Stromal cell of bone marrow (primary cell): ENCODE measurements at places on chromosomes 13 and 19.

DNA sequence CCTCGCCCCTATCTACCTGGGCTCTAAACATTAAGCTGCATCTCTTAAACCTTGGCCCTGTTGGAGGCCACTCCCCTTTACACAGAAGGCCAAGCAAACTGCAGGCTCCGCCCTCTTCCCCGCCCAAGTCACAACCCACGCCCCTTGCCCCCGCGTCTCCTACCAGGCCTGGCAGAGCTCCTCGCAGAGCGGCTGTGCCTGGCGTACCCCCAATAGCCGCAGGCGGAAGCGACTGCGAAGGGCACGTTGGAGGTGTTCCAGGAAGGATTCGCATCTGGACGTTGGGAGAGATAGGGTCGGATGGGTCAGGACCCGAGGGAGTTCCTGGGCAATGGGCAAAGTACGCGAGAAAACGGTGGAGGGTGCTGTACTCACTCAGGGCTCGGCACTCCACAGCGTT, 5.9 kb downstream of the RTBDN start:
- no peak for DNase-seq

DNA sequence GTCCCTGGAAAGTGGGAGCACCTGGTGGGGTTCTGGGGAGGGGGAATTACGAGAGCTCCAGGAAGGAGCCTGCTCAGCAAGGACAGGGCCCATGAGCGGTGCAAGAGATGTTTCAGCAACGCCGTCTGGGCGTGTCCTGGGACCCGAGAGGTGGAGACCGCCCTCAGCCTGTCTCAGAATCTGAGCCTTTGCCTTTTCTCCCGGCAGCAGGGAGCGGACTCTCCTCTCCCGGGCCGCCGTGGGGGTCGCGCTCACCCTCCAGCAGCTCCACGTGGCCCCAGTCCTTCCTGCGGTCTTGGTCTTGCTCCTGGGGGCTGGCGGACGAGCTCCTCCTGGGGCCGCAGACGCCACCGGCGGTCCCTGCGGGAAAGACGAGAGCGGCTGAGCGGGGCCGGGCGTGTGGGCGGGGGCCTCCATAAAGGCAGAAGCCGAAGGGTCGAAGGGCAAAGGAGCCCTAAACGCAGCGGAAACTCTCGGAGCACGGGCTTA, 714 bp downstream of the POLRMT start:
- DNase-seq, result no peak

GRCh38 chr13:99382428-99383133, 75.4 kb upstream of the GPR183 start:
- DNase-seq, result no peak

- no peak for DNase-seq
Observed at GRCh38 chr19:55611983-55612645, 6.7 kb downstream of the ZNF865 start.

DNA sequence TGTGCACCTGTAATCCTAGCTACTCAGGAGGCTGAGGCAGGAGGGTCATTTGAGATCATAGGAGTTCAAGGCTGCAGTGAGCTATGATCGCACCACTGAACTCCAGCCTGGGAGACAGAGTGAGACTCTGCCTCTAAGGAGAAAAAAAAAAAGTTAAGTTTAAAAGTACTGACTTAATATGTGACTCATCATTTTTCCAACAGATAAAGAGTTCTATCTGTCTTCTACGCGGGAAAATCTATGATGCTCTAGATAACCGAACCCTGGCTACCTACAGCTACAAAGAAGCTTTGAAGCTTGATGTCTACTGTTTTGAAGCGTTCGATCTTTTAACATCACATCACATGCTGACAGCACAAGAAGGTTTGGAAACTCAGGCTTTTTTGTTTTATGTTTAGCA, 7.2 kb downstream of the CDC16 start:
- no peak for DNase-seq

GRCh38 chr13:110109910-110110309, 197.0 kb downstream of the COL4A1 start:
- DNase-seq, result peak; percentile 93

DNA sequence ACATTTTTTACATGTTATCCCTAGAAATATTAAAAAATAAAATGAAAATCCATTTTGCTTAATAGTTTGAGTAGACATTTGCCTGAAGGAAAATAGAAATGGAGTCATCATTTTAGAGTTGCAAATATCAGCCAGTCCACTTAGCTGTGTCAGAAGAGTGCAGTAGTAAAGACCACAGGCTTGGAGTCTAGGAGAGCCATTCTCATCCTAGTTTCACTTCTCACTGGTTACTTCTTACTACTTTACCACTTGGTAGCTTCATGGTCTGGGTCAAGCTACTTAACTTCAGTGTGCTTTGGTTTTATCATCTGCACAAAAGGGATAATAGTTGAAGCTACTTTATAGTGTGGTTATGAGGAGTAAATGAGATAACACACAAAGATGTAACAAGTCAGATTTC, 286.5 kb upstream of the NBEA start:
- no peak for DNase-seq

DNA sequence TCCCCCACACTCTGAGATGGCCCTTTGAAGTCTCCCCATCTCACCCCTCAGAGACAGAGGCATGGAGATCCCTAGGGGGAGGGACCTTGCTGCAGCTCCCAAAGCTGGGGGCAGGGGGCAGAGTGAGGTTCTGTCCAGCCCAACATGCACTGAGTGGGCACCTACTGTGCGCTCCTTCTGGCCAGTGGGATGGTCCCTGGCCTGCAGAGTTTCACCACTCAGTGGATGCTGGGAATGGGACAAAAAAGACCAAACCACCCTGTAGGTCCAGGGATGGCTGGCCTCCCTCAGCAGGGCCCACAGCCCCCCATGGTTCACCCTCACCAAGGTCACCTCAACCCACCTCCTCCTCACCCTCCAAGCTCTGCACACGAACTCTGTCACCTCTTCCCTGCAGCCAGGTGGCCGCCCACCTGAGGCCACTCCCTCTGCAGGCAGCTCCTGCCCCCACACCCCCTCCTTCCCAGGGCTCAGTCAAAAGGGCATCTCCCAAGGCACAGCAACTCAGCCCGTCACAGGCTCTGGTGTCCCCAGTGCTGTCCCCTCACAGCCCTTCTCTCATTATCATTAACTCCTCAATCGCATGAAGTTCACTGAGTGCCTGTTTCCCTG, 16.1 kb downstream of the CEACAM21 start:
- DNase-seq, result no peak

DNA sequence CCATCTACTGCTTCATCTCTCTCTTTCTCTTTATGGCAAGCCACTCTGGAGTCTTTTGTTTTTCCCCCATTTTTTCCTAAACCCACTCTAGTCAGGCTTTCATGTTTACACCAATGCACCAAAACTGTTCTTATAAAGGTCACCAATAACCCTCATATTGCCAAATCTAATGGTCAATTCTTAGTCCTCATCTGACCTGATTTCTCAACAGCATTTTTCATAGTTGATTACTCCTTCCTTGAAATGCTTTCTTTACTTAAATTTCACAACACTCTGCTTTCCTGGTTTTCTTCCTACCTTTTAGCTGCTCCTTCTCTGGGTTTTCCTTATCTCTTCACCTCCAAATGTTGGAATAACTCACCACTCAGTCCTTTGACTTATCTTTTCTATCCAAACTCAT, 47.9 kb downstream of the MICU2 start:
- no peak for DNase-seq

GRCh38 chr13:65411521-65411920, 1818.6 kb downstream of the PCDH9 start:
- no peak for DNase-seq

DNA sequence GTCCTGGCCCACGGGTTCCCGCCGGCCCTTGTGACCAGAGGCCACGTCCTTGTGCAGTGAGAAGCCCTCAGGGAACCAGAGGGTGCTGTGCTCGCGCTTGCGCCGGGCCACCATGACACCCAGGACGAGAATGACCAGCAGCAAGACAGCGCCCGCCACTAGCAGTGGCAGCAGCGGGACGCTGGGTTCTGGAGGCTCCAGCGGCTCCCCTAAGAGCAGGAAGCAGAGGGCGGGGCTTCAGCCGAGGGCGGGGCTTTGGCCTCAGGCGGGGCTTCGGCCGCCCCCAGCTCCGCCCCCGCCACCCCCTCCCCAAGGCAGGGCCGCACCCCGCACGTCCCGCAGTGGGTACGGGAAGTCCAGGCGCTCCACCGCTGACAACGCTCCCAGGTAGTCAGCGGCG, 30.4 kb downstream of the NOTCH3 start:
- DNase-seq, result no peak

- DNase-seq, result no peak
Observed at GRCh38 chr13:23898101-23898500, 799 bp upstream of the C1QTNF9B start.

DNA sequence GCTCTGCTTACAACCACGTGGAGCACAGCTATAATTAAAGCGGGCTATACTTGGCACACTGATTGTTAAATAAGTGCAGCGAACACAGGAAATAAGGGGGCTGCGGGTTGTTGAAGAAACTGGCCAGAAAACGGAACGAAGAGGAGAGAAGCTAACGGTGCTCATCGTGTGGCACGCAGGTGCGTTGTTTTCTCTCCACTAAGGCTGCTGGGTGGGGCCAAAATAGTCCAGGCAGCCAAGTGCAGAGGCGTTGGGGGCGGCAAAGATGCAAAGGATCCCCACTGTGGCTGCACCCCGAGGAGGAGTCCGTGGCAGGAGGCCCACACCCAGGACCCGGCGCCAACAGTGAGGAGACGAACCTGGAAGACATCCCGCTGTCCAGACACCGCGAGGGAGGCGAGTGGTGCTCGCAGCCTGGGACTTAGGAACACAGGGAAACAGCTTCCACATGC, 8.1 kb upstream of the ARL11 start:
- no peak for DNase-seq

- DNase-seq, result no peak
Observed at GRCh38 chr19:50717891-50718254, 1.7 kb downstream of the SHANK1 start.

GRCh38 chr19:39328046-39328705, 7.5 kb upstream of the LRFN1 start:
- DNase-seq, result peak; percentile 47

DNA sequence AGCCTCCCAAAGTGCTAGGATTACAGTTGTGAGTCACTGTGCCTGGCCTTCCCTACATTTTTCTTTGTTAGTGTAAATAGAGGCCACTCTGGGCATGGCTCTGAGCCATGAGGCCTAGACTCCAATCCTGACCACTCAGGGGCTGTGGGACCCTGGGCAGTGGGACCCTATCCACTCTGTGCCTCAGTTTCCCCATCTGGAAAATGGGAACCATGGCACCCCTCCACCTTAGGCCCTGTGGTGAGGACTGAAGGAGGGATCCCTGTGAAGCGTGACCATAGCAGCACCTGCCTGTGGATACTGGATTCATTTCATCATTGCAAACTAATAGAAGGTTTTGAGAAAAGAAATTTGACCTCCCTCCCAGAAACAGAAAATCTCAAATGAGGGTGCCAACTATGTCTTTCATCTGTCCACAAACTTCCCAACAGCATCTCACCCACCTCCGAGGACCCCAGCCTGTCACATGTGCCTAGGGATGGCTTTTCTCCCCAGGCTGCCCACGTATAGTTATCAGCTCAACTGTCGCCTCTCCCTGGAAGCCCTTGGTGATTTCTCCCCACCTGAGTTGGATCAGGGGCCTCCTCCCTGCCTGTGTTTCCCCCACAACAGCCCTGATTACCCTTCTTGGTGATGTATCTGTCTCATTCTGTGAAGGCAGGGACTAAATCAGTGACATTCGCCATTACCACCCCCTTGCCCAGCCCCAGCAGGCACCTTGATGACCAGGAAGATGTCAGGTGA, 5.6 kb downstream of the ANGPTL8 start:
- no peak for DNase-seq

- DNase-seq, result no peak
Observed at GRCh38 chr13:59437544-59438301, 726.0 kb downstream of the DIAPH3 start.

DNA sequence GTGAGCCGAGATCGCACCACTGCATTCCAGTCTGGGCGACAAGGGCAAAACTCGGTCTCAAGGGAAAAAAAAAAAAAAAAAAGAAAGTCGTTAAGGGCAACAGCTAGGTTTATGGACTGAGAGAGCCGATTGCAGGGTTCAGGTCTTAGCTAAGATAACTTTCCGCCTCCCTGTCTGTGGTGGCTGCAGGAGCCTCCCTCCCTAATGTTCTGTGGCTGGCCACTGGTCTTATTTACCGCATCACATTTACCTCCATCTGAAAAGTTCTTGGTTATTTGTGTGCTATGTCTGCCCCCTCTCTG, 722 bp upstream of the CRTC1 start:
- DNase-seq, result no peak

DNA sequence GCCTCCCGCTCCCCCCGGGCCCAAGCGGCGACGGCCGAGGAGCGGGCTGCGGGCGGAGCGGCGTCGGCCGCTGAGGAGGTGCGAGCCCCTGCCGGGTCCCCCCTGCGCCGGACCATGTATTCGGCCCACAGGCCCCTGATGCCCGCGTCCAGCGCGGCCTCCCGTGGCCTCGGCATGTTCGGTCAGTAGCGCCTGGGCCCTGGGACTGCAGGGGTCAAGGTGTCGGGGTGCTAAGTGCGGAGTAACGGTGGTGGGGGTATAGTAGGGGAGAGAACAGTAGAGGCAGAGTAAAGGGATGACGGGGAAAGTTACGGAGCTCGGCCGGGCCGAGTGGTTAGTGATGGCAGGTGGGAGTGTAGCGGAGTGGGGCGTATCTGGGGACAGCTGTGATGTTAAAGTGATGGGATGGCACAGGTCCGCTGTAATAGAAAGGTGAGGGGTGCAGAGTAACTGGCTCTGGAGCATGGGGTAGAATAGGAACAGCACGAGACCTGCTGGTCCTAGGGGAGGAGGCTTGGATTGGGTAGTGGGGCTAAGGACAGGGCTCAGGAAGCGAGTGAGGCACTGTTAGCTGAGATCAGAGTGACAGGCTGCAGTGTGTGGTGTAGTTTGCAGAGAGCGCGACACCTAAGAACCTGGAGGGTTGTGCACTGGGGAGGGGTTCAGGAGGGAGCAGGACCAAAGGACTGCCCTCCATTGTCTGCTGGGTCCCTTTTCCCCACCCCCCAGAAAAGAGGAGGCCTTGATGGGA, 15.7 kb downstream of the CIC start:
- DNase-seq, result no peak

DNA sequence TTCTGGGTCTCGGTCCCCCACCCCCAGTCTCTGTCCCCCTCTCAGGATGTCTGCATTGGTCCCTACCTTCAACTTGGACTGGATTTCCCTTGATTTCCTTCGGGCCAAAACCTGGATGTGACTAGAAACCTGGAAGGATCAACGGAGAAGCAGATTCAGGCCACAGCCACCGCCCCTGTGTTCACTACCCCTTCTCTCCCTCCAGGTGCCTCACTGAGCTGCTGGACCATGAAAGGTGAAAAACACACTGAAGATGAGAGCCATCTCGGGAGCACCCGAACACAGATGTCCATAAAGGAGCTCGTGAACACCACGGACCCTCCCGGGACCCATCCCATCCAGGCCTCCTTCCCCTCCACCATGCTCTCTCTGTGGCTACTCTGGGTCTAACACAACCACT, 5.0 kb downstream of the TEAD2 start:
- DNase-seq, result no peak
